Nucleus accumbens (tissue), 56 donors: ENCODE measurements at places on chromosomes 2 and 18.
A peak's percentile ranks its signal among the peaks of the same experiment; 100 is the strongest.

- DNase-seq, result no peak
Observed at GRCh38 chr2:115552726-115553125, 1110.3 kb downstream of the DPP10 start.

GRCh38 chr2:152573168-152573567 lies 144.1 kb downstream of the PRPF40A start:
- DNase-seq, result peak; percentile 13

- DNase-seq, result no peak
Observed at GRCh38 chr2:236133410-236134012, 34.7 kb downstream of the GBX2 start.

- peak; percentile 34 for DNase-seq
Observed at GRCh38 chr2:26008851-26009566, 24.9 kb upstream of the RAB10 start.

DNA sequence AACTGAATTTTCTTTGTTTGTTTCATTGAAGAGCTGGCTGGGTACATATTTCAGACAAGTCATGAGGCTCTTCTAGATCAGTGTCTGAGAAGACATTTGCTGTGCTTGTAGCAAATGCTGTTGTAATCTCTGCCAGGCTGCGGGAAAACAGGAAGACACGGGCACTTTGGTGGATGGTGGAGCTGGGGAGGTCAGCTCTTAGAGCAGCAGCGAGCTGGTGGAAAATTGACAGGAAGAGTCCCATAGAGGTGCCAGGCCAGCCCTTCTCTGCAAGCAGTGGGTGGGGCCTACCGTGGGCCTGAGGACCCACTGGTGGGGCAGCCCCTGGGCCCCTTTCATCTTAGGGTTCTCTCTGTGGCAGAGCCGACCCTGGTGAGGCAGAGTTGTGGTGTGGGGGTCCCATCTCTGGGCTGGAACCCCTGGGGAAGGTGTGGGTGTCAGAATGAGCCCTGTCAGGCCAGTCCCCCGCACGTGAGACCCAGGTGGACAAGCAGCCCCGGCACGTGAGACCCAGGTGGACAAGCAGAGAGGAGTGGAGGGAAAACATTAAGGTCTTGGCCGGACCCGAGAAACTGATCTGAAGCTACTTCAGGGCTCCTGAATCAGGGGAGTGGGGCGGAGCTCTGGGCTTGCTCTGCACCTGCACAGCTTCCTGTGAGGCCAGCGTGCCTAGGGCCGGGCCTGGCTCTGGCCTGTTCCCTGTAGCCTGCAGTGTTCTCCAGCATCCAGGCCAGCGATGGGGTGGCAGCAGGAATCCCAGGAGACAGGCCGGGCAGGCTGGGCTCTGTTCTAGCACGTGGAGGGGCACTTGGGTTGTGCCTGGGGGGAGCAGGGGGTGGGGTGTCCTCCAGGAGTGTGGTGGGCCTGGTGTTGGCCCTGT lies 273.5 kb upstream of the HDAC4 start:
- DNase-seq, result no peak

- DNase-seq, result no peak
Observed at GRCh38 chr2:38514603-38515154, 88.0 kb downstream of the HNRNPLL start.

GRCh38 chr18:9530226-9531009 lies 55.1 kb downstream of the RALBP1 start:
- DNase-seq, result no peak

GRCh38 chr2:168450171-168450570 lies 5.9 kb upstream of the CERS6 start:
- DNase-seq, result no peak

GRCh38 chr2:182097571-182098164 lies 112.0 kb downstream of the PPP1R1C start:
- no peak for DNase-seq

GRCh38 chr2:208552943-208553342 lies 146.4 kb downstream of the PTH2R start:
- no peak for DNase-seq

GRCh38 chr2:27828305-27828704 lies 56.8 kb downstream of the MRPL33 start:
- DNase-seq, result no peak

DNA sequence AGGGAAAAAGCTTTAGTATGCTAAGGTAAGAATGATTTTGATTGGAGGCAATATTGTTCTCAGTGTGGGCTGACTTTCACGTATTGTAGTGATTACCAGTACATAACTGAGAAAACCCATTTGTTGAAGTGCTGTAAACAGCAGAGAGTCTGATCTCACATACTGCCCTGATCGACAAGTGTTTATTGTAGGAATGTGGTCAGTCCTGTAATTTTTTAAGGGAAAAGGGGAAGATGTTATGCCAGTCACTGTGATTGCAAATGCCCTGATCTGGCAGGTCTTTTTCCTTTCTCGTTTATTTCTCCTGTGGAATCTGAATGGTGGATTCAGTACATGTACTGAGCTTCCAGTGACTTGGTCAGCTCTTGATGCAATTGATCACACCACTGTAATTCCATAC lies 11.5 kb downstream of the SPATS2L start:
- no peak for DNase-seq

DNA sequence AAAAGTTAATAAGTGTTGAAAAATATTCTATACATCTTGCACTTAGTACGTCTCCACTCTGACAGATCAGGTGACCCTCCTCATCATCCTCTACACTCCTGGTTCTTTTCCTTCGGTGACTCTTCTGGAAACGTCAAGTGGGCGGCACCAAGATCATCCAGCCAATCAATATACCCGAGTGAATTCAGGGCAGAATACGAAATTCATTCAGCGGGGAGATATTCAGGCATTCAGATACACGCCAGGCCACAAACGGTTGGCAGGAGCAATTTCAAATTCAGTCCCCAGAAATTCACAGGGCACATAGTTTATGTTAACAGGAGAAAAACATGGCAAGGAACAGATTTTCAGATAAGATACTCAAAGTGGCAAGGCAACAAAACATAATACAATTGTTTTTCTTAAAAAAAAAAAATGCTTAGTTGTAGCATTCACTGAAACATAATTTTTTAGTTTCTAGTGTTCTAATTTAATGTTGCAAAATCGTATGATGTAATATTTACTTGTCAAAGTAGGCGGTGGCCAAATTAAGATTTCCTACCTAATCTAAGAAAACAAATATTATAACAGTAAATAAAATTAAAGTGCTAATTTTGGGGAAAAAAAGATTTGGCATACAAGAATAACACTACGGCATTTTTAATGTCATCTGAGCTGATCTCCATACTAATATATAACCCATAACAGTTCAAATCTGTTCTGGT lies 4.2 kb downstream of the CLK1 start:
- DNase-seq, result no peak

- no peak for DNase-seq
Observed at GRCh38 chr2:229553091-229553490, 161.3 kb downstream of the DNER start.

GRCh38 chr2:96907115-96908041 lies 37.5 kb upstream of the SEMA4C start:
- peak; percentile 77 for DNase-seq

DNA sequence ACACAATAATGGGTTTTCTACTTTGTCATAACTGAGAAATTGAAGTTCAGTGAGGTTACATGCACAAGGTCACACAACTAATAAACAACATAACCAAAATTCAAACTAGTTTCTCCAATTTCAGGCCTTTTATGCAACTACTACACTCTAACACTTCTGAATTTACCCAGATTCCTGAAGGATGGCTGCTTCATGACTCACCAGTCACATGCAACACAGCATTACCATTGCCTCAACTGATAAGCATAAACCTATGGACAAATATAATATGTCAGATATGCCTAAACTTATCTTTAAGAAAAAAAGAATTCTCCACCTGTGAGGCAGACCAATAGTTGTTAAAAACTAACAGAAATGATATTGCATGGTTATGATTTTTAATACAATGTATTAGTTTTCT lies 586.5 kb upstream of the SLC8A1 start:
- no peak for DNase-seq

DNA sequence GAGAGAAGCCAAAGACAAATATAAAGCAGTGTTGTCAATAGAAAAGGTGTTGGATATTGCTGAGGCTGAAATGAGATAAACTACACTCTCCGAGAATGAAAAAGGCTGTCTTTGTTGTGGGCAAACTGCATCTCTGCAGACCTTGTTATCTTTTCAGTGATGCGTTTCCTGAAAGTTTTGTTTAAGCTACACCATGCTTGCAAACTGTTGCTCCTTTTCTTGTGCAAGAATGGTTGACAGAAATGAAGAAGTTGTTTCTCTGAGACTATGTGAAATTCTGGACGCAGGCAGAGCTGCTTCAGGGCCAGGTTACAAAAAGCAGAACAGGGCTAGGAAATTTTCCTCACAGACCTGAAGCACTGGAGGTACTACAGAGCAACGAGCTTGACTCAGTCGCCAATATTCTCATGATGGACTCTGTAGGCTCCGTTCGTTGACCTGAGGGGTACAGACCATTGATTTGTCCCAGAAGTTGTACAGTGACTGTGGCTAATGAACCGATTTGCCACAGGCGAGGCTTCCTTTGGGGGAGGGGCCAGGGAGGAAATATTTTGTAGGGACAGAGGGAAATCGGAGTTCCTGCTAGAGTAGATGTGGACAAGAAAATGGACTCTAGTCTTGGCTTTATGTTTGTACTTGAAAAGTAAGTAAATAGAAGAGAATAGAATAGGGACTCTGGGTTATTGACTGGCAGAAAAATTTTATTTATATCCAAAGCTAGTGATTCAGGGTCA lies 3.5 kb upstream of the ATL2 start:
- no peak for DNase-seq

DNA sequence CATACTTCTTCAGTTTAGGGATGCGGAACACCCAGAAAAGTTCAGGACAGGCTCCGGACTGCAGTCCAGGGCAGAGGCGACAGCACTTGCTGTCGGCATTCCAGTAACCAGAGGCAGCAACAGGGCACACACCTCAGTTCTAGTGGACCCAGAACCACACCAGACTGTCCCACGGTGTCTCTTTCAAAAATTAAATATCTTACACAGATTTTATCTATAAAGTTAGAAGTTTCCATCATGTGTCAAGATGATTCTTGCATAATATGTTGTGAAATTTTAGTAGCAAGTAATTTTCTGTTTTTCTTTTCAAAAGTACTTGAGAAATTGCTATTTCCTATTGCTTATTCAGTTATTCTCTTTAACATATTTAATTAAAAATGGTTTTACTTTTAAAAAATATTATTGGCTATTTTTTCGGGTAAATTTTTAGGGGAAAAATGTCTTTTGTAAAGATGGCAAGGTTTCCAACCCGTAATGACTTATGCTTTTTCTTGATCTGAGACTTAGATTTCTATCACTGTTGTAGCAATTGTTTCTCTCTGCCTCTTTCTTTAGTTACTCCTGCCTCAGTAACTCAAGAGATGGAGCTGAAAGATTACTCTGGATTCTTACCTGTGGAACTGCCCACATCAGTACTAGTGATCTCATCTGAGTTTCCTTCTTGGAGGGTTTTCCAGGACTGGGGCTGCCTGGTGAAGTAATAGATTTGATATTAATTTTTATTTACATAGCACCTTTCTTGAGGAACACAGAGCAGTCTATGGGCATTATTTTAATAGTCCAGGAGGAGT lies 182.7 kb downstream of the LTBP1 start:
- DNase-seq, result no peak

DNA sequence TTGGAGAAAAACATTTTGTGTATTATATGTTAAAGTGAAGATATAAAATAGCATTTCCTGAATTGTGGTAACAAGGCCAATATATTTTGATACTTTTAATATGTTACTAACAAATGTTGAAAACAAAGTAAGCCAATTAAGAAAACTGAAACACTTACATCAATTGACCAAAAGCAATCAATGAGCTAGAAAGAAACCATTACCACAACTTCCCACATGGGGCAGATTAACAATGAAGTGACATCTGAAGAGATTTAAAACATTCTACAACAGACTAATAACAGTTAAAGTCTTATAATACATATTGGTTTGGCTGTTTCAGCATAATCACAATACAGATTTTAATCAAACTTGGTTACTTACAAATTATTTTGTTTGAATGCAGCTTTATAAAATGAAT lies 282.4 kb upstream of the NETO1 start:
- no peak for DNase-seq
